Stimulated activated CD8-positive, alpha-beta memory T cell treated with anti-CD3 and anti-CD28 coated beads, Interleukin-15, amount 100 ng/mL, for 4 hours (primary cell): ENCODE measurements at places on chromosomes 4 and X.

DNA sequence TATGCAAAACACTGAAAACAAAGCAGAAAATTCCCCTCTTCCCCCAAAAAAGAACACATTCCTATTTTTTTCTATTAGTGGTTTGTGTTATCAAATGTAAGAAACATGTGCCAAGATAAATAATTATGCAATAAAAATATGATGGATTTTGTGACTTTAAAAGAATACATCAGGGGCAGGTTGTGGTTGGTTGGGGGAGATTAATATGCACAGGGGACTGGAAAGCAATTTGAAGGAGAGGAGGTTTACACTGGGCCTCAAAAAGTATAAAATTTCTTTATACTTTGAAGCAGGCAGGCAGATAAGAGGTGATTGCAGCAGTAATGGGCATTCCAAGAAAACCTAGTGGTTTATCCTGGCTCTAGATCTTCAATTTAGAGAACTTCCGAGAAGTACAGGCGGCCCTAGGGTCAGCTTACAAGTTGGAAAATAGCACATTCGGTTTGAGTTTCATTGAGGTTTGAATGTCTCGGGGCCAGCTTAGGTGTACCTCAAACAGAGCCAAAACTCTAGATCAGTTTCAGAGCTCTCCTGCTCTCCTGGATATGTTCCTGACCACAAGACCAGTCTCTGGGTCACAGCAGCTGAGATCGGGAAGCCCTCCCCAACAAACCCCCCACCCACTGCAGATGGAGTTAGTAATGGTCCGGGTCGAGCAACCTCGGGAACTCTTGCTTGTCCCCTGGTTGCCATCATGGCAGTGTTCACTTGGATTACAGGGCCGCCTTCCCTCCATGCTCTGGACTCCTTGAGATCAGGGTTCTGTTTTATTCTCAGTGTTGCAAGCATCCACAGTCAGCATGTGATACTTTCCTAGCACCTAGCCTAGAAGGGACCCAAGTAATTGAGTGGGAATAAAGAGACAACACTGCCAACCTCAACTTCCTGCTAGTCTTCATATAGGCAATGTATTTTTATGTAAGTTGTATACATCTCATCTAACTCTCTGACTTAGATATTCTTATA, 112.1 kb upstream of the DDIT4L start:
- DNase-seq: no peak

DNA sequence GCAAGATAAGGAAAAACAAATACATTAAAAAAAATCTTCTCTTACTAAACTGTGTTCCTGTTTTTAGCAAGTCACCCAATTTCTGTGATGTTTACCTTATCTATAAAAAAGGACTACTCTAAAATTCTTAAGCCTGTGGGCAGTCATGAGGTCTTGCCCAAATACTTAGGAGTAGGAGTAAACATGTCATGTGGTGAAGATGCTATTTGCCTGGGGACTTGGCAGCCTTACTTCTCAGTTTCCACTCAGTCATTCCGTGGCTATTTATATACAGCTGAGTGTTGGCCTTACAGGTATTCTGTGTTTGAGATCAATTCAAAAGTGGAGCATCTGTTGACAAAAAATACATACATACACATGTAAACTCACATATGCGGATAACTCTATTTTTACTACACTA, 89.9 kb upstream of the TLR2 start:
- no peak for DNase-seq

DNA sequence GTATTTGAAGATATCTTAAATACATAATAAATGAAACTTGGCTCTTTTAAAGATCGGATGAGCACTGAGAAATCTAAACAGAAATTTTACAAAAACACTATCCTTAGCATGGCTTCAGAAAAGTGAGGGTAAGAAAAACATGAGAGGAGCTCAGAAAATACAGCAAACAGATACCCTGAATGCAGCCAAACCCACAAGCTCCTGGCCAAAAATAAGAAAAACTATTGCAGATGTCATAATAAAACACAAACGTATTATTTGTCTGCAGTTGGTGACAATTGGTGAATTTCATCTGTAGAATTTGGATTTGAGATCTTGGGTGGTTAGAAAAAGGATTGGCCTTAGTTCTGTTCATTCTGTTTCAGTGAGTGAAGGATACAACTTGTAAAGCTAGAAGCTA, 603.9 kb downstream of the INPP4B start:
- DNase-seq: no peak

- DNase-seq: no peak
Observed at GRCh38 chr4:79319975-79320374, 5.9 kb downstream of the NAA11 start.

DNA sequence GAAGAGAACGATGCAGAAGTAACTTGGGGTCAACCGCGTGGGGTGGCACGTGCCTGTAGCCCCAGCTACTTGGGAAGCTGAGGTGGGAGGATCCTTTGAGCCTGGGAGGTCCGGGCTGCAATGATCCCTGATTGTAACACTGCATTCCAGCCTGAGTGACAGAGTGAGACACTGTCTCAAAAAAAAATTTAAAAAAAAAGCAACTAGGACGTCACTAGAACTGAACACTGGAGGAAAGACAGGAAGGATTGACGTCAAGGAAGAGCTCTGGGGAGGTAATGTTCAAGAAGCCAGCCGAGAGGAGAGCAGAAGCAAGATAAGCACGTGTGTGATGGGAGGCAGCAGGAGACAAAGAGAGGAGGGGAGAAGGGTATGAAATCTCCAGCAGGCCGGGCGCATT, 28.7 kb downstream of the S100G start:
- no peak for DNase-seq

DNA sequence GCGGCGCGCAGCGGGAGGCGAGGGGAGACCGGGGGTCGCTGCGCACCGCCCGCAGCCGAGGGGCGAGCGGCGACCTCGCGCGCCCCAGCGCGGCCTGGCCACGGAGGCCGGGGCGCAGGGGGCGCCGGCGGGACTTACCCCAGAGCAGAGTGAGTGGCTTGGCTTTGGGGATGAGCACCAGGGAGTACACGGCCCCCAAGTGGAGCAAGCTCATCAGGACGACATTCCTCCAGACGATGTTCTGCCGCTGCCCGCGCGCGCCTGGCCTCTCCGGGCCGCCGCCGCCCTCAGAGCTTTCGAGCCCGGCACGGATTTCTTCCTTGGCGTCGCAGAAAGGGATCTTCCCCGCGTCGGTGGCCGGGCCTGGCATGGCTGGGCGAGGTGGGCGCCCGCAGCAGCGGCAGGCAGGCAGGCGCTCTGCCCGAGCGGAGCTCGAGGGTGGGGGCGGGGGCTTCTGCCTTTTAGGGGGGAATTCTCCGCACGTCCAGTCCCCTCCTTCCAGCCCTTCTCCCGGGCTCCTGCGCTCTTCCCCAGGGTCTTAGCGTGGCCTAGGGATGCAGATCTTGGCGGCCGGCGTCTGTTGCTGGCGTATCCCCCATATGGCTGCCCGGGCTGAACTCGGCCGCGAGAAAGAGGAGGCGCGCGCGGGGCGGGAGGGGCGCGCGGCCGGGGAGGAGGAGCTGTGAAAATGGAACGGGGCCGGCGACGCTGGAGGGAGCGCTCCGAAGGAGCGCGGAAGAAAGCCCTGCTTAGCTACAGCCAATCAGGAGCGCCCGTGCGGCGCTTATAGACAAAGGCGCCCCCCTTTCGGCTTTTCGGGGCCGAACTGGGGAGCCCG, at the start of gene SCD5:
Gene SCD5, minus strand, starts transcription at position 629 of the 838 bp plus-strand sequence. Its CDS starts 259 bp downstream, at position 370.
- DNase-seq: peak; percentile 36

DNA sequence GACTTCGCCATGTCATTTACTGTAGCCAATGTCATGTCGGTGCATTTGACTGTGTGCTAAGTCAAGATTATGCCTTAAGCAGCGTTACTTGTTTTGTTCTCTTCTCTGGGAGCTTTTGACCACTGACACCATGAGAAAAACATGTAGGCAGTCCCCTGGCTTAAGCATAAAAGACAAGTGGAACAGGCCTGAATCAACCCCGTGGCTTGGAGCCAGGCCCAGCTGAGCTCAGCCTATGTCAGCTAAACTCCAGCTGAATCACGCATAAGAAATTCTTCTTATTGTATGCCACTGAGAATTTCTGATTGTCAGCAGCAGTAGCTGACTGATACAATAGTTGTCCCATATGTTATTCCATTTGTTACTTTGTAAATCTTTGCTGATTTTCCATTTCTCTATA, 261.9 kb downstream of the CBLL2 start:
- no peak for DNase-seq

GRCh38 chrX:73214426-73215094, at the start of gene NAP1L2:
Gene NAP1L2 (minus strand): TSS chrX:73214851. CDS start chrX:73214492, 359 bp downstream.
- peak; percentile 23 for DNase-seq

DNA sequence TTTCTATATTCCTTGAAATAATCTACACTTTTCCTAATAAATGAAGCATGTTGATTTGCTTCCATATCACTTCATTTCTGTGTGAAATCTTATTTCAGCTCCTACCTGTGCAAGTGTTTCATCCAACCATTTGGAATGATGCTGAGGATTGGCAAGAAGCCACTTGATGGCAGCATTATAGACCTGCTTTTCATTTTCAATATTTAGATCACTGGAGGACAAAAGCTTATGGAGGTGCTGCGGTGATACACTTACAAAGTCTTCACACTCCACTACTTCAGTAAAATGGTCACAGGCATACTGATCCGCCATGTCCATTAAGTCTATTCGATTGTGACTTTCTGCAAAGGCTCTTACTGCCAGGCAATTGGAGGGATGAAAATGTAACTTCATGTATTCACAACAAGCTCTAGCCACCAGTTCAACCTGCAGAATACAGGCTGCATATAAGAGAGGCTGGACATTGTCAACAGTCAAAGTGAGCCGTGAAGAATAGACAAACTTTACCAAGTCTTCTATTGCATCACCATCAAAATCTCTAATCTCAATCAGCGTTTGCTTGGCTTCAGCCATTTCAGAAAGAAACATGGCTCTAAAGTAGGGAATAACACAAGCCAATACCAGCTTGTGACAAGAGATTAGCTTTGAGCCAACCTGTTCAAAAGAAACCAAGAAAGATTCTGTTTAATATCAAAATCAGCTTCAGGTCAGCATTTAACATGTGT, 35.1 kb downstream of the KLHL8 start:
- no peak for DNase-seq

DNA sequence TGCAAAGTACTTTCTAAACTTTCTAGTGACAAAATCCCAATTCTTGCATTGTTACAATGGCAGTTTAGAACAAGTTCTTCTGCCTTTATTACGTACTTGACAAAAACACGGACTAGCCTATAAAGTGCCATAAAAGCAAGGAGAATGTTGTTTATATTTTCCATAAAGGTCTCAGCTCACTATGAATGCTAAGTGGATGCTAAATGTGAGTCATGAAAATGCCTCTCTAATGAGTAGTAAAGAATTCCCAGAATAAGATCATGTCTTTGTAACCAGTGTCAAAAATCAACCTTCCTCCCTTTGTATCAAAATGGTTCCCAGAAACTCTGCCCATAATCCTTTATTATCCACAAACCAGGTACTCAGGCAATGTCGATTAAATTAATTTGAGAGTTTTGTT, 539.8 kb upstream of the SLIT2 start:
- DNase-seq: no peak

GRCh38 chrX:81527881-81528440, 326.1 kb downstream of the SH3BGRL start:
- DNase-seq: no peak

GRCh38 chrX:10064736-10065135, 92.0 kb upstream of the CLCN4 start:
- DNase-seq: no peak

DNA sequence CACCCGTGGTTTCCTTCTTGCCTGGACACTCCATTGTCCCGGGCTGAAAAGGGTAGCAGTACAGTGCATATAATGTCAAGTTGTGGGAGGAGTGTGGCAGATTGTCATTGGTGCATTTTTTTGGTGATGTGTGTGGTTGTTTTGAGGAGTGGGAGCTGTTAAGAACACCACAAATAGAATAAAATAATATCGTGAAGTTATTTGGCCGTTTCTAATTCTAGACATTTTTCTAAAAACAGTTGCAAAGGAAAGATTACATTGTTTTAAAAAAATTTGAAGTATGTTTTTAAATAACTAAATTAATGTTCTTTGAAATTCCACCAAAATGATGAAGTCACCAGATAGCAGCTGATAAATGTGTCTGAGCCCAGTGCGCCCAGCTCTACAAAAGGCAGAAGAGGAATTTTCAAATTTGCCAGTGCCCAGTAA, 1.3 kb downstream of the PKD2 start:
- DNase-seq: no peak

DNA sequence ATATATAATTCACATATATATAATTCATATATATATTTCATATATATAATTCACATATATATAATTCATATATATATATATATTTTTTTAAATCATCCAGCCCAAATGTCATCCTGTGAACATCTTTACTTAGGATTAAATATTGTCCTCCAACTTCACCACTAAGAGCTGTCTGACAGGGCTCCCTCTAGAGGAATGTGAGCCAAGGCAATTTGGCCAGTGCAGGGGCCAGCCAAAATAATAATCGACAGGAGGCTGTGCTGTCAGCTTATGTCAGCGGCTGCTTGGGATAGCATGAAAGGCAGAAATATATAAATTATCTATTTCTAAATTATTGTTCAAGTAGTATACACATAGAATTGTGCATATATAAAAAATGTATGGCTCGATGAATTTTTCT, 29.5 kb downstream of the EGFL6 start:
- DNase-seq: no peak

GRCh38 chrX:16164748-16165147, 2.5 kb upstream of the MAGEB17 start:
- DNase-seq: no peak

DNA sequence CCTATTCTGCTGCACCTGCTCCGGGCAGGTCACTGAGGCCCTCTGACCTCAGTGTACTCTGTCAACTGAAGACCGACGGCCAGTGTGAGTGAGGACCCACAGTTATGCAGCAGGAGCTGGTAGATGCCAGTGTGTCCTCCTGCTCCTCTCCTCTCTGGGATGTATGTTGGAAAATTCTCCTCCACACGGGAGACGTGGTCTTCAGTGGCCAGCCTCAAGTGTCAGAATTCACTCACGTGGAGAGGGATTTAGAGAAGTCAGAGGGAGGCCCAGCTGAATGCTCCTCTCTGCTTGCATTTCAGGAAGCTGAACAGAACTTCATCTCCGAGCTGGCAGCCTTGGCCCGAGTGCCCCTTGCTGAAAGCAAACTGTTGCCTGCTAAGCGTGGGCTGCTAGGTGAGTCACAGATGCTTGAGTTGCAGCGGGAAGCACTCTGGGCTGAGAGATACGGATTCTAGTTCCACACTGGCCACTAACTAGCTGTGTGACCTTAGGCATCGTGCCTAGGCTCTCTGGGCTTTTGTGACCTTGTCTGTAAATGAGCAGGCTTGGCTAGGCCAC, 83.6 kb downstream of the CRMP1 start:
- DNase-seq: no peak

- no peak for DNase-seq
Observed at GRCh38 chr4:1231637-1232360, 17.1 kb downstream of the CTBP1 start.

GRCh38 chrX:40368611-40369061, 212.1 kb upstream of the ATP6AP2 start:
- DNase-seq: no peak
